ENCODE measurements at places on chromosomes 7 and 10. TPM values are rescaled to one million over a fixed set of nuclear protein-coding genes. Genes with fewer than 3 reads are reported as not detected.

DNA sequence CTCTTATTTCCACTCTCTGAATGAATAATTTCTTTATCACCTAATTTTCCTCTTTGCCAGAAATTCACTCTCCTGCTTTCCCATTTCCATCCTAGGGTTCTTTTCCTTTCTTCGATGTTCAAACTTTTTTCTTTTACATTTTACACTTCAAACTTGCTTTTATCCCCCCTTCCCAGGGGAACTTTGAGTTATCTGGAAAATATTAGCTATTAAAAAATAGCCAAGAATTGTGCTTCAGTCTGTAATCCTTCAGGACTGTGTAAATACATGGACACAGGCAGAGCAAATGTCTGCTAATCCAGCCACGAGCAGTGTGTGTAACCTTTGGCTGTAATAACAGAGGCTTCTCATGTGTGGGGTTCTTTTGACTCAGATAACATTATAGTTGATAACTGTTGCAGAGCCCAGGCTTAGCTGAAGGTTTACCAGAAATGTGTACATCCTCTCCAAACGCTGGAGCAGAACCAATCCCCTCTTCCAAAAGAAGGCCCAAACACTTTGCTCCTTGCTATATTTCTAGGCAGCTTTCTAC, 4.6 kb downstream of the ASB4 start:
- no peak for DNase-seq

Gene DNAJB9
- total RNA-seq, result 28.0 TPM

Gene ANKRD16
- total RNA-seq, result 15.9 TPM

Gene PRSS1
- total RNA-seq, result not detected
